ENCODE measurements at places on chromosomes 3 and 15. TPM values are rescaled to one million over a fixed set of nuclear protein-coding genes. Genes with fewer than 3 reads are reported as not detected.

- peak overlapping the region; percentile 34 for H3K27ac ChIP-seq
- no peak overlapping the region for H3K4me3 ChIP-seq
- no peaks in the 10 kb centered on the region for H3K4me1 ChIP-seq
- no peaks in the 10 kb centered on the region for H3K36me3 ChIP-seq
- DNase-seq, result peak; percentile 91
- no peaks in the 10 kb centered on the region for H3K27me3 ChIP-seq
Observed at GRCh38 chr3:50189274-50189673, 2.1 kb upstream of the GNAT1 start.

DNA sequence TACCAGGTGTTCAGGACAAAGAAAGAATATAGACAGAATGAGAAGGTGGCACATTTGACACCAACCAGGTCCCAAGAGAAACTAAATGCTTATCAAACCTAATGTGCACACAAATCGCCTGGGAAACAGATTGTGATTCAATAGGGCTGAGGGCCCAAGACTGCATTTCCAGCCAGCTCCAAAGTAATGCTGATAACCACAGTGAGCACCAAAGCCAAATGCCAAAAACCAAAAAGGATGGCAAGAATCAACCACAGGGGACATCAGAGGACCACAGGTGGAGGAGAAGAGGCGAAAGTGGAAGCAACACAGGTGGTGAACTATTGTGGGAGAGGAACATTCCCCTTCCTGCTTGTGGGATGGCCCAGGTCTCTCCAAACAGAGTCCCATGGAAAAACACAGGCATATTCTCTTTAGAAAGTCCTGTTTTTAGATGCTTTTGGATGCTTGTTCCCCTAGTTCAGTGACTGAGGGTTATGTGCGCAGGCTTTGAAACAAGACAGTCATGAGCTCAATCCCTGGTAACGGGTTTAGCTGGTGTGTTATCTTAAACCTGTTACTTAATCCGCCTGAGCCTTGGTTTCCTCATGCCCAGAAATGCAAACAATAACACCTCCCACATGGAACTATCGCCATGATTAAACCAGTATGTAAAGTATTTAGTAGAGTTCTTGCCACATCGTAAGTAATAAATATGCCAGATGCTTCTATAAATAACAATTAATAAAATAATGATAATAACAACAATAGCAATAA, 241.7 kb downstream of the ATP8B4 start:
- DNase-seq, result peak; percentile 89
- H3K4me1 ChIP-seq, result peaks cover 4% of the 10 kb centered on the region
- H3K4me3 ChIP-seq, result no peak overlapping the region
- H3K36me3 ChIP-seq, result no peaks in the 10 kb centered on the region
- H3K27ac ChIP-seq, result no peak overlapping the region
- H3K27me3 ChIP-seq, result no peaks in the 10 kb centered on the region

DNA sequence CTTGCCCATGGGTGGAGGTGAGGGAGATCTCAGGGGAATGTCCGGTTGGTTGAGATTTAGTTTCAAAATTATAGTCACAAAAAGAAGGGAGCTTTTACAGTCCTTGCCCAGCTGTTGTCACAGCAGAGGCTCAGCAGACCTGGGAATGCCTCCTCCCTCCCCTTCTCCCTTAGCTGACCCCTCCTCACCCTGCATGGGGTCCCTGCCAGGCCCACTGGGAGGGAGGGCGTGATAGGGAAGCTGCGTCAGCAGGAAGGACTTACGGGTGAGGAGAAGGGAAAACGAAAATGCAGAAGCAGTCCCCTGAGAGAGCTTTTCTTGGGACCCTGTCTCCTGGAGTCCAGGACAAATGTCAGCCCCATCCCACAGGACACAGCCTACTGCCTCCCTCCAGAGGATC, 18.9 kb downstream of the SCN5A start:
- no peak for DNase-seq
- no peak overlapping the region for H3K27ac ChIP-seq
- peaks cover 48% of the 10 kb centered on the region for H3K27me3 ChIP-seq
- H3K4me3 ChIP-seq, result no peak overlapping the region

- no peak overlapping the region for H3K27ac ChIP-seq
- peaks cover under 1% of the 10 kb centered on the region for H3K4me1 ChIP-seq
- H3K4me3 ChIP-seq, result no peak overlapping the region
- H3K27me3 ChIP-seq, result no peaks in the 10 kb centered on the region
Observed at GRCh38 chr3:13581485-13582365, 32.8 kb downstream of the FBLN2 start.

DNA sequence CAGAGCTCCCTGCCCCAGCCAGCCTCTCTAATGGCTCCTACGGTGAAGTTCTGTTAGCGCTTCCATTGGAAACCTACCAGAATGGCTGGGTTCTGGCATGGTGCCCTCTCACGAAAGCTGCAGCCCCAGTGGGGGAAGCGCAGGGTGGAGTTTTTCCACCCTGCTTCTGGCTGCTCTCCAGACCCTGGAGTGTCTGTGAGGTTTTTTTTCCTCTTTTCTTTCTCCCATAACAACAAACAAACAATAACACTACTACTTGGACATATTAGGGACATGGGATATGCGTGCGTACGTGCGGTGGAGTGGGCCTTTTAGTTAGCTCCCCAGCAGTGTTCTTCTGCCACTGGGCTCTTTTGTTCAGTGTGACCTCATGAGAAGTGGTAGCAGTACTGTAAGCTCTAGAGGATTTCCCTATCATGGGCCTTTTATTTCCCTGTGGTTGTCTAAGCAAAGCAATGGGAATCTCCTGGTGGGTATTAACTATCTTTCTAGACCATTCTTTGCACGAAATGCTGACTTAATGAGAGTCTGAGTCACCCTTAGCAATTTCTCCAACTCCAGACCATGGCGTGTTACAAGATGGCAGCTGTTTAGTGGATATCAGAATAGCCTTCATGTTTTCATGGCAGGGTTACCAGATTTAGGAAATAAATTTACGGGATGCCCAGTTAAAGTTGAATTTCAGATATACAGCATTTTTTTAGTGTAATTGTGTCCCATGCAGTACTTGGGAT, 161.9 kb downstream of the FNDC3B start:
- H3K36me3 ChIP-seq, result no peaks in the 10 kb centered on the region
- DNase-seq, result no peak
- H3K4me1 ChIP-seq, result no peaks in the 10 kb centered on the region
- no peaks in the 10 kb centered on the region for H3K27me3 ChIP-seq
- no peak overlapping the region for H3K4me3 ChIP-seq

The SPATA12 gene
- not detected for total RNA-seq

GRCh38 chr3:23324745-23325144, 121.6 kb downstream of the UBE2E2 start:
- H3K27ac ChIP-seq, result no peak overlapping the region
- H3K36me3 ChIP-seq, result no peaks in the 10 kb centered on the region
- no peak overlapping the region for H3K4me3 ChIP-seq
- H3K27me3 ChIP-seq, result no peaks in the 10 kb centered on the region

- no peaks in the 10 kb centered on the region for H3K36me3 ChIP-seq
- H3K27ac ChIP-seq, result no peak overlapping the region
- no peaks in the 10 kb centered on the region for H3K27me3 ChIP-seq
- H3K4me3 ChIP-seq, result no peak overlapping the region
- no peak for DNase-seq
Observed at GRCh38 chr3:195104340-195104739, 166.6 kb downstream of the XXYLT1 start.

DNA sequence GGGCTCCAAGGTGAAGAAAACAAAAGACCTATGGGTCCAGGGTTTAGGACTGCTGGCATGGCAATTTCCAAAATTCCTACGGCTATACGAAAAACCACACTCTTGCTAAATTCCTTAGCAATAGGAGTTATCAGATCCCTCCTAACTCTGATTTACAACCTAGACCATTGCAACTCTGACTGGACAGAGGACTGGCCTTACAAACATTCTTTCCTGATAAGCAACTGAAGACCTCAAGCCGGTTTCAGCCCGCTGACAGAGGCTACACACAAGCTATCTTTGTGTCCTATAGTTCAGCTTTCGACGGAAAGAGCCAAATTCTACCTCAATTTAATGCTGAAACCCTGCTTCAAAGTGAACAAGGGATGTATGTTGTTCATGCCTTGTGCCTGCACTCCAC, 38.3 kb upstream of the AGBL1 start:
- H3K27ac ChIP-seq, result no peak overlapping the region
- no peak for DNase-seq
- no peaks in the 10 kb centered on the region for H3K36me3 ChIP-seq
- H3K4me1 ChIP-seq, result no peaks in the 10 kb centered on the region
- H3K27me3 ChIP-seq, result no peaks in the 10 kb centered on the region

Data from cardiac muscle cell (in vitro differentiated cells and primary cell).